ENCODE measurements at places on chromosomes 11 and 22.

DNA sequence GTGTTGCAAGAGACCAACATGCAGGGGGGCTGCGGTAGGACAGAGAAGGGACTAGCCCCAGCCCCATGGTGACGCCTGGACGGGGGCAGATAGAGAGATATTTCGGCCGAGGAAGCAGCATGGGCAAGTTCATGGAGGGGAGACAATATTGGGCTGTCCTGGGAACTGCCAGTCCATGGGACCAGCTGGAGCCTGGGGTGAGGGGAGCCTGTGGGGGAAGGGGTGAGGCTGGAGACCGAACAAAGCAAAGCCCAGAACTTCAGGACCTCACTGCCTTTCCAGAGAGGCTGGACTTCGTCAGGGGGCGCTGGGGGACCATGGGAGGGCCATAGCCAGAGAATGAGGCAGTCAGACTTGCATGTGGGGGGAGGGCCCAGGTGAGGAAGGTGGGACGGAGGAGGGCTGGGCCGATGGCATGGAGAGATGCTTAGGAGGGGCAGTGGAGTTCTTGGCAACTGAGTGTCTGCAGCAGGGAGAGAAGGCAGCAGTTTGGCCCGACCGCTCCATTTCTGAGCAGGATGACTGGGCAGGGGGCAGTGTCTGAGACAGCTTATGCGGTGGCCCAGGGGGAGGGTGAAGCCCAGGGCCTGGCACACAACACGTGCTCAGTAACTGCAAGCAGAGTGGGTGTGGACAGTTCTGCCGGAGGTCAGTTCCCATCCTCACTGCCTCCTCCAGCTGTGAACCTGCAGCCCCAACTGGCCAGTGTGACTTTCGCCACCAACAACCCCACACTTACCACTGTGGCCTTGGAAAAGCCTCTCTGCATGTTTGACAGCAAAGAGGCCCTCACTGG is 712 bp downstream of the UPK3A start:
- DNase-seq = no peak

GRCh38 chr22:19784384-19785175 is 24.0 kb downstream of the TBX1 start:
- no peak for DNase-seq

- no peak for DNase-seq
Observed at GRCh38 chr11:47711816-47712215, 3.4 kb downstream of the AGBL2 start.

- DNase-seq = no peak
Observed at GRCh38 chr11:126415128-126415527, 59.6 kb downstream of the ST3GAL4 start.

DNA sequence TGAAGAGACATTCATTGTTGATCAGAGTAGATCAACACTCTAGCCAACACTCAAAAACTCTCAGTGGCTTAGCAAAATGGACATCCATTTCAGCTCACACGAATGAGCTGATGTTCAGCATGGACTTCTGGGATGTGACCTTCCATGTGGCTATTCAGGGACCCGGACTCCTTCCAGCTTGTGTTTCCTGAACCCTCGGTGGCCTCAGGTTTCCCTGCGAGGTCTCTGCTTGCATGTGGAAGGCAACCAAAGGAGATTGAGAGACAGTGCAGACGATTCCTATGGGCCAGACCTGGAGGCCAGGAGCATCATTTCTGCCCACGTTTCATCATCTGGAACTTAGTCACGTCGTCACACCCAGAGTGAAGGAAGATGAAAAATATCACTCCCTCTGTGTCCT is 1137.4 kb downstream of the TBC1D22A start:
- no peak for DNase-seq

GRCh38 chr22:20227363-20227762 is 40.8 kb downstream of the RTN4R start:
- no peak for DNase-seq

- DNase-seq = no peak
Observed at GRCh38 chr22:46918197-46918596, 155.7 kb downstream of the TBC1D22A start.

DNA sequence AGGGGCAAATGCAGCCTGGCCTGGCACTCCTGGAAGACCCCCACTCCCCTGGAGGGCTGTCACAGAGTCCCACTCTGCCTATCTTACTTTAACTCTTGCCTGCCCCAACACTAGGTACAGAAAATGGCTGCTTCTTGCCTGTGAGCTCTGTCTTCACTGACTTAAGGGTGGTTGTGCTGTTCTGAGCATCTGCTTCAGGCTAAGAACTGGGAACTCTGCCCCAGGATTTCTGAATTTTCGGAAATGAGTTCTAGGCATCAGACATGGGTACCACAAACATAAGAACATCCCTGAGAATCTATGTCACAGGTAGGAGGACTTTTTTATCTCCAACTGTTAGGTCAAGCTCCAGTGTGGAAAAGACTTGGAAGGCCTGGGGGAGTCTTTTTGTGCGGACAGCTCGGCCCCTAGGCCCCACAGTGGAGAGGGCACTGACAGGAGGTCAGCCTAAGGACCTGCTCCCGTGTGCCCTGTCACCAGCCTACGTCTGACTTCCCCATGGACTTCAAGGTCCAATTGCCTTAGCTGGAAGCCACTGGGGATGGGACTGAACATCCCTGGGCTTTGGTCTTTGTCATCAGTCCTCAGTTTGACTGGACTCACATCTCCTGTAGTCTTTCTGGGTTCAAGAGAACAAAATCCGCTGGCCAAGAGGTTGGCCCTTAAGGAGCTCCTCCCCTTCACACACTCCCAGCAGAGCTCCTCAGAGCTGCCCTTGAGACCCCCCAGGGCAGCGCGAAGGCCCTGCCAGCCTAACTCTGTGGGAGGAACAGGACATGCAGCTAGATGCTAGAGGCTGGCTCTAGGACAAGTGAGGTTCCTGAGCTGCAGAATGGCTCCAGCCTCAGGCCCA is 31.9 kb downstream of the PPP2R1B start:
- DNase-seq = no peak

All from stimulated activated CD4-positive, alpha-beta T cell treated with anti-CD3 and anti-CD28 coated beads, Interleukin-4, amount 100 ng/mL, for 24 hours (primary cell).